ENCODE measurements at places on chromosomes 12 and 14.

DNA sequence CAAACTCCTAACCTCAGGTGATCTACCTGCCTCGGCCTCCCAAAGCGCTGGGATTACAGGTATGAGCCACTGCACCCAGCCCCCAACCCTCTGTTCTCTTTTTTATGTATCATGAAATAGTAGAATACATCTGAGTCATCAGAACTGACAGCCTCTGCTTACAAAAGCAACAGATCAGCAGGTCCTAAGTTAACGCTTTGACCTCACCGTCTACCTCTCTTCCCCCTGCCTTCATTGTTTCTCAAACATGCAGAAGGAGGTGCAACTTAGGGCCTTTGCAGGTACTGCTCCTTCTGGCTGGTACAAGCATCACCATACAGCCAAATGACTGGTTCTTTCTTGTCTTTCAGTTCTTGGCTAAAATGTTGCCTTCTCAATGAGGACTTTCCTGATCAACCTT is 249.2 kb downstream of the PAWR start:
- no peak for DNase-seq

DNA sequence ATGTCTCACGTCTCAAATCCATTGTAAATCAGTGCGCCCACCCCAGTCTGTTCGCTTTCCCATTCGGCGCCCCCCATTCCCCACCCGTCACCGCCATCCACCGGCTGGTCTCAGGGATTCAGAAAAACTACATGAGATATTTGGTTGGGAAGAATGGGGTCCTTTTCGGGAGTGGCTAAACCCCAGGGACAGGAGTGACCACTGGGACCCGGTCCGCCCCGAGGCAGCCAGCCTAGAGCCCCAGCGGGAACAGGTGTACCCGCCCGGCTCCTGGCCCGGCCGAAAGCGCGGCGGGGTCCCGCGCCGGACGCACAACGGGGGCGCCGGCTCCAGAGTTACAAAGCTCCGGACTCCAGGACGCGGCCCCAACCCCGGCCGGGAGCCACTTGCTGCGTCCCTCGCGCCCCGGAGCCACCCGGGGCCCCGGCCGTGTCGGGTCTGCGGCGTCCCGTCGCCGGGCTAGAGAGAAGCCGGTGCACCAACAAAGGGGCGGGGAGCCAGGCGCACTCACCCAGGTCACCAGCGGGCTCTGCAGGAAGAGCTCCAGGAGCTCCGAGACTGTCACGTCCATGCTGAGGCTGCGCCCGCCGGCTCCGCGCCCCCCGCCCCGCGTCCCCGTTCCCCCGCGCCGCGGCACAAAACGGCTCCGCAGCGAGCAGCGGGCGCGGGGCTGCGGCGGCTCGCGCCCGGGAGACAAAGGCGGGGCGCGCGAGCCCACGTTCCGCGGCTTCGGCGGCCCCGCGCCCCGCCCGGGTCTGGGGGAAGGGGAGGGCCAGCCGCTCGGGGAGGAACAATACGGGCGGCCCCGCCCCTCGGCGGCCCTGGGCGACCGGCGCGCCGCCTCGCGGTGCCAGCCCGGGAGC is at the start of gene CCDC88C:
CCDC88C (minus strand) TSS at position 701 of the 863 bp plus-strand sequence; CDS start at position 571, 130 bp downstream.
- no peak for DNase-seq

GRCh38 chr14:93201155-93201704 is 5.6 kb downstream of the GON7 start:
- DNase-seq, result no peak

DNA sequence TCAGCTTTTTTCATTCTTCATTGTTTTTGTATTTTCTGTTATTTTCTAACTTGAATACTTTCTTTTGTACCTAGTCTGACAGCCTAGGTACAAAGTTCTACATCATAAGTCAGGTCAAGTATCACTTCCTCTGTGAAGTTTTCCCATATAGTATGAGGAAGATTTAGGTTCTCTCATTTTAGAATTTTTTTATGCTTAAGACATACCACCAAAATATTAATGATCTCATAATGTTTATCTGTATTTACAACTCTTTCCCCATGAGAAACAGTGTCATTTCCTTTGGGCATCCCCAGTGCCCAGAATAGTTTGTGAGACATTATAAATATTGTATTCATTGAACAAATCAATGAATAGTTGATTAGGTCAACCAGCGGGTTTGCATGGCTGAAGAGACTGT is 3.1 kb upstream of the ATF7IP start:
- DNase-seq, result no peak

DNA sequence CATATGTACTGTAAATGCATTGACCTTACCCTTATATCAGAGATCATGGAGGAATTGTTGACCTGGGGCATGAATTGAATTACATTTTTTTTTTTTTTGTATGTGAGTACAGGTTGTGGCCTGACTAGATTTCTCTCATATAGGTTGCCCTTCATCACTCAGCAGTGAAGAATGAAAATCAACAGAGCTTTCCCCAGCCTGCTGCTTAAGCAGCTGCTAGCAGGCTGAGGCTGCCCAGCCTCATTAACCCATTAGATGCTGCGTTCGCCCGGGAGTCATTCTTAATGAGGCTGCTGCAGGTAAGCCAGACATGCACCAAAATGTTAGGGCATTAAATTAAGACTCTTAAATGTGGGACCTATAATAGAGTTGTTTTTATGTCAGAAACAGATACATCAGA is 236.0 kb downstream of the ETNK1 start:
- DNase-seq, result no peak

- no peak for DNase-seq
Measured at GRCh38 chr12:3559601-3560294, 68.7 kb downstream of the PRMT8 start.

DNA sequence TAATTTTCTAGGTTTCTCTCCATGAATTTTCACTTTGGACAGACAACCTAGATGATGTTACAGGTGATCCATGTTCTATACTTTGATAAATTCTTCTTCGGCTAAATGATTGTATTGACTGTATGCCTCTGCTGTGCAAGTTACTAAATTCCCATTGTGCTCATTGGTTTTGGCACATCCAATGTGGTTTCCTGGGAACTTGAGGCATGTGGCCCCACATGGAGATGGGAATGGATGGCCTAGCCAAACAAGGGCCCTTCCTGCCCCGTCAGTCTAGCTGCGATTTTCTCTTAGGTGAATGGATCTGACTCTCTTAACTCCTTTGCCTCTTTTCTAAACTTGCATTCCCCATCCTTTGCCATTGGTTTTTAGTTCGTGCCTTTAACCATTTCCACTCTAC is 186.2 kb downstream of the PELI2 start:
- no peak for DNase-seq

DNA sequence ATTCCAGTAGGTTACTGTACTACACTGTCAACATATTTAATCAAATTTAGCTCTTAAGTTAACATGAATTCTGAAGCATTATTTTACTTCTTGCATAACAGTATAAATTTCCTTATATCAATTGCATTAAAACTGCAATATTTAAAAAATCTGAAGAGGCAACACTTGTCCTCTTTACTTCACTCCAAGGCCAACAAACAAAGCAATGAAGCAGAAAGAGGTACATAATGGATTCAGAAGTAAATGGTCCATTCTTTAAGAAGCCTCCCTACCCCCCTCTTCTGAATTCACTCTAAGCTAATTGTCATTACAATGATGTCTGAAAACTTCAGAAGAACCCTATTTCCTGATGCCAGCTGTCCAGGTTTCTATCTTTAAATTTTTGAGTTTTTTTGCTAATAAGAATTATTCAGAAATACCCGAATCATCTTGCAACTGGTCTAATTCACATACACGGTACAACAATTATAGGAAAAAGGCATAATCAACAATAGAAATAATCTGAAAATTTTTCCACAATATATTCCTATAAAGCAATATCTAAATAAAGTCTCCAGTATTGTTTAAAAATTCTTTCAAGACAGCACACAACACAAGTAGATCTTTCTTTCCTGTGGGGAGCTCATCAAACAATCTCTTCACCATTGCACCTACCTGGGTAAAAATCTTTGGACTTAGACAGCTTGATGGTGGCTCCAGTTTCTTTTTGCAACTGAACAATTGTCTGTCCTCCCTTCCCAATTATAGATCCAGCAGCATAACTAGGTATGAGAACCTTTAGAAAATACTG is 2.9 kb downstream of the NOVA1 start:
- DNase-seq, result no peak

DNA sequence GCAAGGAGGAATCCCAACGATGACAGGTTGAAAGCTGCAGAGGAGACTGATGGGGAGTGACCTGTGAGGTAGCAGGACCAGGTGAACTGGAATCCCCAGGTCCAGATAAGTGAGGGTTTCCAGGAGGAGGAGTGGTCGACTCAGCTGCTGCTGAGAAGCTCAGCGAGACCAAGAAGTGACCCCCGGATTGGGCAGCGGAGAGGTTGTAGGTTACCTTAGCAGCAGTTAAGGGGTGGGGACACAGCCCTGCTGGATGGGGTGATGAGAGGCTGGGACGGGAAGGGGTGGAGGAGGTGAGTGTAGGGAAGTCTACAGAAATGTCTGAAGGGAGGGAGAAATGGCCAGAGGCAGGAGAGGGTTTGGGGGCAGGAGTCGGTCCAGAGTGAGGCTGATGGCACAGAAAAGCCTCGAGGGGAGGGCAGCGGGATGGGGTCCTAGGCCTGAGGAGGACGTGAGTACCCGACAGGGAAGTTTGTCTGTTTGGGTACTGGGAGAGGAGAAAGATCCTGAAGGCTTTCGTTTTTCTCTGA is 2.6 kb upstream of the RCOR1 start:
- no peak for DNase-seq

DNA sequence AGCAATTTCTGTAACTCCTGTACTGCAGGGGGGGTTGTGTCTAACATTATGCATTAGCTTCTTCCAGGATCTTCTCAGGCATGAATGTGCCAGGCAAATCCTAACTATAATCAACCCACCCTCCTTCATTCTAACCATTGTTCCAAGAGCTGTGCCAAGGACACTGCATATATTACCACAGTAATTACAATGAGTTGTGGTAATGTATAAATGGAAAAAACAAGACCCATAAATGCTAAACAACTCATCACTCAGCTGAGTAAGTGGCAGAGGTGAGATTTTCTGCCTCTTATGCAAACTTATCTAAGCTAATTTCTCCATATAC is 80.6 kb downstream of the PRKD1 start:
- DNase-seq, result no peak

GRCh38 chr12:52631676-52632459 is 13.5 kb upstream of the KRT73 start:
- no peak for DNase-seq

DNA sequence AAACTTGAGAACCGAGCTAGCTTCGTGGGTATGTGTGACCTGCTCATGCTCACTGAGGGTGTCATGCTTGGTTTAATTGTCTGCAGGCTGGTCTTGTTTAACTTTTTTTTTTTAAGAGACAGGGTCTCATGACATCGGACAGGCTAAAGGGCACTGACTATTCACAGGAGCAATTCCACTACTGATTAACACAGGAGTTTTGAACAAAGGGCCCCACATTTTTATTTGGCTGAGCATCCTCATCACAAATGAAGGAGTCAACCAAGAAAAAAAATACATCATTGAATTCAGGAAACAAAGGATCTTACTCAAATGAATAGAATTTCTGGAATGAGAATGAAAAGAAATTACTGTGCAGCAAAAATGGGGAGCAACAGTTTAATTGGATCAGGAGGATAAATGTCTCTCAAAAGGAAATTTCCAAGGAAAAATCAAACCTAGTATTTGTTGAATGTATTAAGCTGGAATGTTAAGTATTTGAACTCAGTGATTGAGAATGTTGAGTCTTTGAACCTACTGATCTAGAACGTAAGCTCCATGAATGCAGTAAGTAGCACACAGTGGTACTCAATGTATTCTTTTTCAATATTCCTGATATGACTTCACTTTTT is 20.8 kb upstream of the PYROXD1 start:
- no peak for DNase-seq

- DNase-seq, result peak; percentile 56
Measured at GRCh38 chr12:15584366-15585041, 204.7 kb downstream of the EPS8 start.

DNA sequence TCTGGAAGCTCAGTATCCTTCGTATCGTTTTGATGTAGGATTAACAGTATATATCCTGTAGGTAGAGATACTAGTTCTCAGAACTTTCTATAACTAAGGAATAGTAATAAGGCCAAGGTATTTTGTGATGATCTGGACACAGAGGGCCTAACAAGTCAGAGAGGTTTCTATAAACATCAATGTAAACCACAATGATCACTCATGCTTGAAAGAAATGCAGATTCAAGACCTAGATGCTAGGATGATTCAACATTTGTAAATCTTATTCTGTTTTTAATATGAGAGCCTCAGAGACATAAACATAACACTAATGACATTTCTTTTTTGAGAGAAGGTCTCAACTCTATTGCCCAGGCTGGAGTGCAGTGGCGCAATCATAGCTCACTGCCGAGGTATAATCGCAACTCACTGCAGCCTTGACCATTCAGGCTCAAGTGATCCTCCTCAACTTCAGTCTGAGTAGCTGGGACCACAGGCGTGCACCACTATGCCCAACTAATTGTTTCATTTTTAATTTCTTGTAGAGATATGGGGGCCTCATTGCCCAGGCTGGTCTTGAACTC is 16.2 kb downstream of the SUPT16H start:
- DNase-seq, result no peak

DNA sequence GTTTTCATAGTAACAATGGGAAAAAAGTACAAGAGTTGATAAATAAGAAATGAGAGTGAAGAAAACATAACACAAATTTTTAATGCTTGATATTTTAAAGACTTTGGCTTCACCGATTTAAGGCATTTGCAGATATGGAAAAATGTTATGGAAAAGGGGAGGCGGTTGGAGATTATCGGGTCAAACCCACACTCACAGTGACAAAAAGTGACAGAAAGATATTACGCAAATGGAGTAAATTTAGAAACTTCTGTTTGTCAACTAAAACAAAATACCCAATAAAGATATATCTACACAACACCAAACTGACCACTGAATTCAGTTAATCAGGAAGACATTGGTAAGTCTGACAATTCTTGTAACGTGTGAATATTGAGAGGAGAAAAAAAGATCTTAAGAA is 2.5 kb downstream of the PPP1R12A start:
- no peak for DNase-seq

DNA sequence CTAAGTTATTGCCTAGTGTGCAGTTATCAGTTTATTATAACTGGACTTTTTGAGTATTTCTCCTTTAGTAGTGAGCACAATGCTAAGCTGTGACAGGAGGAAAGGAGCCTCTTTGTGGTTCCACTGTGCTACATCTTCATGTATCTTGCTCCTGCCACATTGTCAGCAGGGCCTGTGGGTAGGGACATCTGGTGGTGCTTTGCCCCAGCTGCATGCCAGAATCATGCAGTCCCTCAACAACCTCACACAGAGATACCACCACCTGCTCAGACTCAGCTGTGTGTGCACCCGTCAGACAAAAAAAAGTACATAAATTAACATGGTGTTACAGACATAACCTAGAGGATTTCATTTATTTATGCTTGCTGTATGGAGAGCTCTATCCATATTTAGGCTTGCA is 51.1 kb downstream of the MIS18BP1 start:
- DNase-seq, result no peak

- DNase-seq, result no peak
Measured at GRCh38 chr14:103107941-103108748, 13.6 kb downstream of the EXOC3L4 start.

GRCh38 chr12:52149651-52150241 is 42.1 kb downstream of the KRT80 start:
- DNase-seq, result no peak

- no peak for DNase-seq
Measured at GRCh38 chr14:36510078-36510799, 9.8 kb downstream of the NKX2-1 start.

Data from GM12864 (cell line).